ENCODE measurements at places on chromosomes 6 and 20.

DNA sequence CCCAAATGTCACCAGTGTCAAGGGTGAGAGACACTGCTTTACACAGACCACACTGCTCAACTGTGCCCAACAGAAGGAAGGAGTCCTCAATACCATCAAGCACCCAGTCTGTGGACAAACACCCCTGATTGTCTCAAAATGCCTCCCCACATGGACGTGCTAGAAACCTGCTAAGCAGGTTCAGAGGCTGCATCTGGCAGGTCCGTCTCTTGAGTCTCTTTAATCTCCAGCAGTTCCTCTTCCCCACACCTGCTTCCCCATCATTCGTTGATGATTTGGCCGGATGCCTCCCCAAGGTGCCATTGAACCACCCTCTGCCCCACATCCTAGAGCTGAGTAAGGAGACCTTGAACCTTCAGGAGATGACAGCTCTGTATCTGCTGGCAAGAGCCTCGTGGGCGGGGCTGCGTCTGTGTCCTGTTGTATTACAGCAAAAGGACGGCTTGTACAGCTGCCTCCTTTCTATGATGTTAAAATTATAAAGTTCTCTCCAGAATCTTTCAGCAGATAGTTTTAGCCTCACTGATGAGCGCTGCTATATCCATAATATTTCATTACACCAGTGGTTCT lies 179.2 kb downstream of the PREX1 start:
- DNase-seq, result no peak

GRCh38 chr20:1225263-1225782 lies 521 bp upstream of the RAD21L1 start:
- peak; percentile 92 for DNase-seq

GRCh38 chr6:72975352-72975752 lies 249.9 kb downstream of the KHDC1L start:
- DNase-seq, result no peak

GRCh38 chr6:27251112-27251605 lies 3.7 kb downstream of the PRSS16 start:
- peak; percentile 82 for DNase-seq

DNA sequence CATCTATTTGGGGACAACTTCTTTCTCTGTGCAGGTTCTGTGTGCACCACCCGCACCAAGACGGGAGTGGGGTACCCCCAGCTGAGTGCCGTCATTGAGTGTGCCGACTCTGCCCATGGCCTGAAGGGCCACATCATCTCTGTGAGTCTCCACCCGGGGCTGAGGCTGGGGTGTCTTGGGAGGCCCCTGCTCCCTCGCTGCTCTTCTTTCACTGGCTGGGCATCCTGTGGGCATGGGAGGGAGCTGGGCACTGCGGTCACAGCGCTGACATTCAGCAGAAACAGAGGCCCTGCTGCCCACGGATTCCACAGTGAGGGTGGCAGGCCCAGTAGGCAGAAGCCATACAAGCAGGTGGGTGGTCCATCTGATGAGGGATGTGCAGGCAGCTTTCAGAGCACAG lies 40.4 kb downstream of the GMPR start:
- no peak for DNase-seq

DNA sequence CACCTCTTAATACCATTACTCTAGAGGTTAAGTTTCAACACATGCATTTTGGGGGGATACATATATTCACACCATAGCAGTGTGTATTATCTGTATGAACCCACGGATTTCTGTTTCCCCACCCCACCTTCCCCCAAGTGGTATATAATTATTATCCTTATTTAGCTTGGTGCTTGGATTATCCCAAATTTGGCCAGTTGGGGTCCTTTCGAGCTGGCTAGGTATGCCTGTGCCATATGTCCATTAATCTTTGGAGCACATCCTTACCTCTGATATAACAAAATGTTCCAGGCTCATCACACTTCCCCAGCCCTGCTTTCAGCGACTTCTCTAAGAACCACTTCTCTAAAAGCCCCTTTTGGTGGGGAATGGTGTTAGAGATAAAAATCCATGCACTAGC lies 118.7 kb upstream of the MLIP start:
- DNase-seq, result no peak

DNA sequence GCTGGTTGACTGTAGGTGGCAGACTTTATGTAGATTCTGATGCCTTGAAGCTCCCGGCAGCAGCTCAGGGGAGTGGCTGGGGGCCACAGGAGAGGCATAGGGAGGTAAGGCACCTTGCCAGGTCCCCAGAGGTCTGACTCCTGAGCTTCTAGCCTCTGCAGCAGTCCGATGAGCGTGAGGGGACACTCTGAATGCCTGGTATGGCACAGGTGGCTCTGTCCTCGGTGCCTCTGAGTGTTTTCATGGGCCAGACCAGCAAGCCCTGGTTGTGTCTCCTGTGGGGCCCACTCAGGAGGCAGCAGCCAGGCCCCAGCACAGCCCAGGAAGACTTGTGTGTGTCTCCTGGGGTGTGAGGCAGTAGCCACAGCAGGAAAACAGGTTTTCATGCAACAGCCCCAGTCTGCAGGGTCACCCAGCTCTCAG lies 39.7 kb upstream of the IRF4 start:
- no peak for DNase-seq

GRCh38 chr6:6006428-6007365 lies at the start of gene NRN1:
TSS of gene NRN1 (minus strand) at chr6:6006925. CDS start at chr6:6006749, 176 bp downstream.
- DNase-seq, result no peak

DNA sequence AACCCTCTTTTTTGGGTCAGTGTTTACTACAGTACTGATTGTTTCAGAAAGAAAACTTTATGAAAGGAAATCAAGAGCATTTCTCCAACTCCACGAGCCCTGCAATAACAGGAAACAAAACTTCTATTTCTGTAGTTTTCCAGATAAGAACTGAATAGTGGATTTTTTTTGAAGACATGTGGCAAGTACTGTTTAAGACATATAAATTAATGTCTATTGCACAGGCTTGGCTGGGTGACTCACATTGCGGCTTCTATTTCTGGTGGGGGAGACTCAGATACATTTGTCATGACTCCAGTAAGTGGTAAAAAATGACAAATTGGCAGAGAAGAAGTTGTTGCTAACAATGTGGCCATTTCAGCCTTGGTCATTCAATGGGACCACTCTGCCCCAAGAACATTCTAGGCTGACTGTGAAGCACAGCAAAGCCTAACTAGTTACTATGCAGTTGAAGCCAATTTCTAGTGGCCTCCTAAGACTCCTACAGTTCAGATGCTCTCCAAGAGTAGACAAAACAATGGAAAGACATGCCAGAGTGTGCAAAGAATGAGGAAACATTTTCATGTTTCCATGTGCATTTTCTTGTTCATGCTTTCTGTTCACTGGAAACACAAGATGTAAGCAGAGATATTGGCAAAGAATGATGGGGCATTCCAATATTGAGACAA lies 200.9 kb downstream of the EDN1 start:
- DNase-seq, result no peak

DNA sequence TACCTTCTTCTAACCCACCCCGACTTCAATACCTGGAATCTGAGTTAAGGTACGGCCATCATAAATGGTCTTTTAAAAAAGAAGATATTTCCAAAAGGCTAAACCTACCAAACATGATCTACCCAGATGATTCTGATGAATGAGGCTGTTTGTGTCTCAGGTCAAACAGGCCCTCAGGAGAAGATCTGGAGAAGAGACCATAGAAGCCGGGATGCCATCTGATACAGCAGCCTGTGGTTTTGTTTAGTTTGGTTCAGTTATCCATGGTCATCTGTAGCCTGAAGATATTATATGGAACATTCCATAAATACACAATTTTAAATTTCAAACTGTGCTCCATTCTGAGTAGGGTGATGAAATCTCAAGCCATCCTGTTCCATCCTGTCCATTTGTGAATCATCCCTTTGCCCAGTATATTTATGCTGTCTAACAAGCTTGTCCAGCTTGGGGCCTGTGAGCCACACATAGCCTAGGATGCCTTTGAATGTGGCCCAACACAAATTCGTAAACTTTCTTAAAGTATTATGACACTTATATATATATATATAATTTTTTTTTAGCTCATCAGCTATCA lies 4.0 kb upstream of the CAP2 start:
- DNase-seq, result no peak

DNA sequence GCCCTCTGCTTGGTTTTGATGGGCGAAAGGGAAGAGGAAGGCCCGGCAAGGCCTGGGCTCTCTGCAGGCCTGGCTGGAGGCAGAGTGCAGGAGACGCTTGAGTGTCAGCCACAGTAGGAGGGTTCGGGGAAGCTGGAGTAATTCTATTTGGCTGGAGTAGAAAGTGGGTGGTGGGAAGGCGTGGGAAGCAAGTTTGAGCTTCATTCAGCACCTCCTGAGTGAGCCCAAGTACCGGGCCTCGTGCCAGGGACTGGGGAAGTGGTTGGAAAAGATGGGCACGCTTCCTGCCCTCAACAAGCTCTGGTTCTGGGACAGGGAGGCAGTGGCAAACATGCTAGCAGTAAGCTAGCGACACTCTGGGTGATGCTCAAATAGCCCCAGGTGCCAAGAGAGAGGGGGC lies 72.5 kb downstream of the DLGAP4 start:
- DNase-seq, result no peak

- DNase-seq, result no peak
Observed at GRCh38 chr6:21185861-21186478, 407.6 kb upstream of the SOX4 start.

- DNase-seq, result no peak
Observed at GRCh38 chr20:20375862-20376261, 8.0 kb downstream of the INSM1 start.

Measured in CD4-positive, alpha-beta T cell treated with Interleukin-6 for 4 hours (primary cell).